ENCODE measurements at places on chromosomes 11 and 22.

DNA sequence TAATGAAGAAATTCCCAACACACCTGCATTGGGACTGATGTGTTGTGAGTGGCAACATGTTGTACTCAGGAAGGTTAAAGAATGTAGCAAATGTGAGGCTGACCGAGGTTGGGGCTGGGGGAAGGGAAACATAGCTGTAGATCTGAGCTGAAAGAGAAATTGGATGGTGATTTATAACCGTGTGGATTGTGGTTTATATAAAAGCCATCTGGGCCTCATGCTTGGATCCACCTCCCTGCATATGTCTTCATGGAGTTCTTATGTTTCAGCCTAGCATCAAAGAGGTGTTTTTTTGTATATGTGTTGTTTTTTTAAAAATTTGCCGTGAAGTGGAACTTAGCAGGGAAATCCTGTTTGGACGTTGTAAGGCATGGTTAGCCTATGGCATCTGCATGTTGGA is 141.3 kb downstream of the NAV2 start:
- no peak for DNase-seq

DNA sequence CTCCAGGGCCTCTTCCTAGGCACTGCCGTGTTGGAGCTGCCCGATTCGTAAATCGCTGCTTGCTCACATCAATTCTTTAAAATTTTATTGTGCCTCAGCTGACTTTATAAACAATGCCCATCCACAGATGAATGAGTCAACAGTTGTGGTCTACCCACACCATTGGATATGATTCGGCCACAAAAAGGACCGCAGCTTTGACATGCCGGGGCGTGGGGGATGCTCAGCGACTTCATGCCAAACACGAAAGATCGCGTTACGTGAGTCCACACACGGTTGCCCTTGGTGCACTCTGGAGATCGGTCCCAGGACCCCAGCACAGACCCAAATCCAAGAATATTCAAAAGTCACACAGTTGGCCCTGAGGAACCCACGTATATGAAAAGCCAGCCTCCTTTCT is 195.7 kb downstream of the CTTN start:
- DNase-seq = no peak

- no peak for DNase-seq
Observed at GRCh38 chr11:57618438-57618837, 21.0 kb downstream of the SERPING1 start.

GRCh38 chr22:42591987-42592386 is 22.7 kb downstream of the POLDIP3 start:
- DNase-seq = no peak

DNA sequence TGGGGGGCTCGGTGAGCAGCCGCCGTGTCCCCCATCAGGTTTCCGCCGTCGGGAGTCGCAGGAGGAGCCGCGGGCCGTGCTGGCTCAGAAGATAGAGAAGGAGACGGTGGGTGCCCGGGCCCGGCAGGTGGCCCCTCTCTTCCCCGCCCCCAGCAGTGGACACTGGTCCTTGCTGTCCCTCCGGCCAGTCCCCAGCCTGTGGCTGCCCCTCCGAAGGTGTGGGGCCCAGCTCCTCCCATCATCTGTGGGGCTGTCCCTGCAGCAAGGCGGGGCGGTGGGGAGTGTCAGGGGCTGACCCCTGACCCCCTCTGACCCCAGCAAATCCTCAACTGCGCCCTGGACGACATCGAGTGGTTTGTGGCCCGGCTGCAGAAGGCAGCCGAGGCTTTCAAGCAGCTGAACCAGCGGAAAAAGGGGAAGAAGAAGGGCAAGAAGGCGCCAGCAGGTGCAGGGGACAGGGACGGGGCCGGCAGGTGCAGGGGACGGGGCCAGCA is 15.3 kb downstream of the EPS8L2 start:
- DNase-seq = no peak

GRCh38 chr11:80163441-80163840 is 722.6 kb upstream of the TENM4 start:
- DNase-seq = no peak

- no peak for DNase-seq
Observed at GRCh38 chr11:69292221-69292648, 1.7 kb upstream of the MYEOV start.

DNA sequence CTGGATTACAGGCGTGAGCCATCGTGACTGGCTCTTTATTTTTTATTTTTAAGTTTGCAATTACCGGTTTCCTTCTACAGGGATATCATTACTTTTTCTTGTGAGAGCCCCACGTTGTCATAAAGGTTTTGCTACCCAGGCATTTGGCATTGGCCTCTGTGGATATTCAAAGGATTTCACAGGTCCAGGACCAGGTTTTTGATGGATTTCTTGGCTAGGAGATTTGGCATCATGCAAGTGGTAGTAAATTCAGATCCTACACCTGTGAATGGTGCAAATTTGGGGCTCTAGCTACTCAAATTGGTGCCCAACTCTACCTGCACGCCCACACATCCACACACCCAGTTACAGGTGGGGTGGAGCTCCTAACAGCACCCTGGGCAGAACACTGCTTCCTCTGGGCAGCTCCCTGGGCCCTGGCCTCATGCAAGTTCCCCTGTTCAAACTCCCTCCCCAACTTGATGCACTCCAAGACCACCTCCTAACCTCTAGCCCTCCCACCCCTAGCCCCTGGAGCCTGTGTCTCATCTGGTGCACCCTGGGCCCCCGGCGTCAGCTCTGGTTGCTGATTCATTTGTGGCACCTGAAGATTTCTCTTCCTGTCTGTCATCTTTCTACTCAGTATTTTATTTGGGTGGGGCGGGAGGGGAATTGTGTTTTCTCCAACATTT is 9.3 kb upstream of the MRGPRD start:
- DNase-seq = no peak

GRCh38 chr11:43150697-43151096 is 161.1 kb upstream of the API5 start:
- no peak for DNase-seq

DNA sequence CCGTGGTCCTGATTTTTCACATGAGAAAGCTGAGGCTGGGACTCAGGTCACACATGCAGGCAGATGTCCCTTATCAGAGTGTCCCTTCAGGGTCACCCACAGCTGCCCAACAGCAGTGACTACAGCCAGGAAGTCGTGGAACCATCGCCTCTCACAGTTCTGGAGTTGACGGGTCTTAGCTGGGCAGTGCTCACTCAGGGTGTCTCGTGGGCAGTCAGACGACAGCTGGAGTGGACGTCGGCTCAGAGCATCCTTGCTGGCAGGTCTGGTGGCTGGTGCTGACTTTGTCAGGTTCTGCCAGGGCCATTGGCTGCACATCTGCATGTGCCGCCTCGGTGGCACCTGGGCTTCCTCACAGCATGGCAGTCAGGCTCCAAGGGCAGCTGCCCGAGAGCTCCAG is 35.6 kb upstream of the TH start:
- DNase-seq = no peak

GRCh38 chr11:3165152-3165705 is at the start of gene OSBPL5:
Gene OSBPL5, minus strand, starts transcription at chr11:3165310. Its CDS starts 36,162 bp downstream, at chr11:3129148.
- peak; percentile 37 for DNase-seq

- DNase-seq = no peak
Observed at GRCh38 chr22:46974077-46974476, 211.6 kb downstream of the TBC1D22A start.

DNA sequence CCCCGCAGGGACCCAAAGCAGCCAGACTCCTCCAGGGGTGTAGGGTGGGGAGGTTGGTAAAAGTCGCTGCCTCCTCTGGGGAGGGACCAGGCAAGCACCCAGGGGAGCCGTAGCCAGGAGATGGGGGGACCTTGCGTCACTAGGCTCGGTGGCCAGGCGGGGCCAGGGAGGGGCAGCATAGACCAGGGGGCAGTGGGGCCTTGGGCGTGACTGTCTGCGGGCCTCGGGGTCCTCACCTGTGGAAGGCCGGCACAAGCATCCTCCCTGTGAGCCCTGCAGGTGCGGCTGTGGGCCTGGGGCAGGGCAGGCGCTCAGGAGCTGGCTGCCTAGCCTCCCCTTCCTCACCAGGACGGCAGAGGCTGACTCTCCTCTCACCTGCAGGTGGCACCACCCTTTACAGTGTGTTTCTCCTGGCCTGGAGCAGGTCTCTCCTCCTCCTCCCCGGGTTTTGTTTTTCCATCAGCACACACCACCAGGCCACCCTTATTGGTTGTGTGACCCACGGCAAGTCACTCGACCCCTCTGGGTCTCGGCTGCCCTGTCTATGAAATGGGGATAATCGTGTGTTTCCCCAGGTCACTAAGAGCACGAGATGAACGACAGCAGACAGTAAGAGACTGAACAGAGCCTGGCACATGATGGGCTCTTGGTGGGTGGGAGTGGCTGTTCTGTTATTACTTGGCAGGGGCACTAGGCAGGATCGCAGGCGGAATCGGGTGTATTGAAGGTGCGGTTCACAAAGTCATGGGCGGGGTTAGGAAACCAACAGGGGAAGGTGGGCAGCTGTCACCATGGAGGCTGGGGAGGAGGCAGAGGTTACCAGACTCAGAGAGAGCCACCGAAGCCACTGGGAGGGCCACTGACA is 52.7 kb downstream of the FLRT1 start:
- DNase-seq = no peak

GRCh38 chr11:117468888-117469287 is 141.2 kb downstream of the CEP164 start:
- no peak for DNase-seq

DNA sequence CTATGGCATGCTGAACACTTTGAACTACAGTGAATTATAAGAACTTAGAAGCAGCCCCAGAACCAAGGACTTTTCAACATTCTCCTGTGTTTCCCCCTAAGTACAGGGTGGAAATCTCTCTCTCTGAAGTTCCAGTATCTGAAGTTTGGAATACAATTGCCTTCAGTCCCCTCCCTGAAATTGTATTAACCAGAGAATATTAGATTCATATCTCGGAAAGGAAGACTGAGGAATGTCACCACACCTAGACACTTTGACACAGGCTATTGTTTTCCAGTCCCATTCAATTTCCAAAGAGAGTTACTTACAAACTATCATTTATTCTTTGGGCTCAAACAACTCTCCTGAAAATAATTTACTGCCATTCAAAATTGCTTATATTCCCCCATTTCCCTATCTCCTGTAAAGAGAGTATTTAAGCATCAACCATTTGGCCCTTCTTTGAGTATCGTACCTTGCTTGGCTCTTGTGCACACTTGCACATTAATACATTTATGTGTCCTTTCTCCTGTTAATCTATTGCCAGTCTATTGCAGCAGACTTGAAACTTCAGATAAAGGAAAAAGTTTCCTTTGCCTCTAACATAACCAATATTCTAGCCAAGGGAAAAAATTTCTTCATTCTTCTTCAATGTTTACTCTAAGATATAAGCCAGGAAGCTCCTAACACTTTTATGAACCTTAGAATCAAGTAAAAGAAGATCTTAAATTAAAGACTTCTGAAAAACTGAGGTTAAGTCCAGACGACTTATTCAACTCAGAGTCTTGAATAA is 402.4 kb upstream of the DDI1 start:
- no peak for DNase-seq

DNA sequence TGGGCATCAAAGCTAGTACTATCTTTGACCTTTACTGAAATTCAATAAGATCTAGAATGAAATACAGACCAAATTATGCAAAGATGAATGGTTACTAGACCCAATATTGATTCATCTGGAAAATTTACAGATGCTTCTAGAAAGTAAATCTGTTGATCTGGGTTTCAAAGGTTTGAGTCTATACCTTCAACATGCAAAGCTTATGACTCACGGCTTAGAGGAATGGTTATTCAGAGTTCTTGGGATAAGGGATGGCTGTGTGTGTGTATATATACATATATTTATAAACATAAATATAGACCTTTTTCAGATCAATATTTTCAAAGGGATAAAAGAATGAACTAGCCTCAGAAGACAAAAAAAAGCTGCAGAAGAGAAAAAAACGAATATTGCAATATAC is 1.3 kb downstream of the SPTY2D1 start:
- no peak for DNase-seq

DNA sequence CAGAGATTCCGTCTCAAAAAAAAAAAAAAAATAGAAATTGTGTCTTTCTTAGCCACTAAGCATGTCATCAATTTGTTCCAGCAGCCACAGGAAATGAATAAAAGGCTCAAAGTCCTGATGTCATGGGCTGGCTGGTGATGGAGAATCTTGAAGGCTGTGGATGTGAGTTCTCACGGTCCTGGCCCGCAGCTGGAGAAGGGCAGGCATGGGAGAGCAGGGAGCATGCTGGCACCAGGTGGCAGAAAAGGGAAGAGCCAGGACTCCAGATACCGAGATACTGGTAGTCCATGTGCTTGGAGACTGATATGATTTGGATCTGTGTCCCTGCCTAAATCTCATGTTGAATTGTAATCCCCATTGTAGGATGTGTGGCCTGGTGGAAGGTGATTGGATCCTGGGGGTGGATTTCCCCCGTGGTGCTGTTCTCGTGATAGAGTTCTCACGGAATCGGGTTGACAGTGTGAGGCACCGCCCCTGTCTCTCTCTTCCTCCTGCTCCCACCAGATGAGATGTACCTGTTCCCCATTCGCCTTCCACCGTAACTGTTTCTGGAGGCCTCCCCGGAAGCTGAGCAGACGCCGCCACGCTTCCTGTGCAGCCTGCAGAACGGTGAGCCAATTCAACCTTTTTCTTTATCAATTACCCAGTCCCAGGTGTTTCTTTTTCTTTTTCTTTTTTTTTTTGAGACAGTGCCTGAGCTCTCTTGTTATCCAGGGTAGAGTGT is 18.1 kb downstream of the MRGPRD start:
- no peak for DNase-seq

GRCh38 chr11:71255323-71255722 is 2.9 kb upstream of the SHANK2 start:
- DNase-seq = no peak
